Activated T-cell treated with anti-CD3 and anti-CD28 coated beads for 1 hour (primary cell): ENCODE measurements at places on chromosomes 4 and X.

GRCh38 chr4:77078401-77078800 is 2.6 kb upstream of the CCNI start:
- no peak for DNase-seq

DNA sequence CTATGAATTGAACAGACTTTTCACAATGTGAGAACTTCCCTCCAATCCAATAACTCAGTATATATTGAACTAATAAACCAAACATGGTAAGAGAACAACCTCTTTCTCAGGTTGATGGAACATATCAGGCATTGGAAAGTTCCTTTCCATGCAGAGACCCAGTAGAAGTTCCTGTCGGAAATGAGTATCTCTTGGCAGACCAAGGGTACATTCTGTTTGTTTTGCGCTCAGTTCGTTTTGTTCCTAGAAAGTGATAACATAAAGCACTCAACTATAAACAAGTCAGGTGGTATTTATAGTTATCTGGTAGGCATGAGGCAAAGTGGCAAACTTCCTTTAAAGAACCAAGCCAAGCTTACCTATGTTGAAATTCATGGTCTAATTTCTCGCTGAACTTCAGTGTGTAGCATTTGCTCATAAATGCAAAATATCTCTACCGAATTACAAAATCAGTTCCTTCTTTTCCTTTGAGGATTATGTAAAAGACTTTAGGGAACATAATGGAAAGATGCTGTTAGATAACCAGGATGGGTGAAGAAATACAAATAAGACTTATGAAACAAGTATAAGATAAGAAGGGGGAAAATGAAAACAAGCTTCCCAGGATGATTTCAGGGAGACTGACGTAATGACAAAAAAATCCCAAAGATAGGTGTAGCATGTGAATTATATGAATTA is 120.3 kb downstream of the ARHGAP24 start:
- no peak for DNase-seq

DNA sequence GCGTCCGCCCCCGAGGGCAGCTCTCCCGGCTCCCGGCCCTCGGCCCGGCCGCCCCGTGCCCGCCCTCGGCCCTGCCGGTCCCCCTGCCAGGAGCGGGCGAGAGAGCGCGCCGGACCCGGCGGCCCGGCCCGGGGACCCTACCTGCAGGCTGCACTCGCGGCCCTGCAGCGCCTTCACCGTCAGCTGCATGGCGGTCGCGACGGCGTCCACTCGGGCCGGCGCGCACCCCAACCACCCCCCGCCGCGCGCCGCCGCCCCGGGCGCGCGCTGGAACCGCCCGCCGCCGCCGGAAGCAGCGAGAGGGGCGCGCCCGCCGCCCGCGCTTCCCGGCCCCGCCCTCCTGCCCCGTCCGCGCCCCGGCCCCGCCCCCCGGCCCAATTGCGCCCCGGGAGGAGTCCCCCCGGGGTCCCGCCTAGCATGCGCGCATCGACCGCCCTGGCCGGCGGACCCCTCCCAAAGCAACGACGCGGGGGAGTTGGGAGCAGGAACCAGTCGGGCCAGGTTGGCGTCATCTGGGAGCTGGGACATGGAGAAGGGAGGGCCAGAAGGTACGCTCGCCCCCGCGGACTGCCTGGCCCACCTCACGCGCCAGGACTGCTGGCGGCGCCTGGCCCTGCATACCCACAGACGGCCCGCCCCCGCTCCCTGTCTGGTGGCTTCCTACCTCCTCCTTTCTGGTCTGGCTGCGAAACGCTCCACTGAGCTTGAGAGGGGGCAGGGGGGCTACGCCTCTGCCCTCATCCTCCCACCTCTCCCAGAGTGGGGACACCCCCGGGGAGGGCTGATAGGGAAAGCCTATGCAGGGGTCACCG is at the start of gene UBL4A:
TSS of gene UBL4A (minus strand) at position 220 of the 812 bp plus-strand sequence. CDS start at position 189, 31 bp downstream.
- DNase-seq, result peak; percentile 41

DNA sequence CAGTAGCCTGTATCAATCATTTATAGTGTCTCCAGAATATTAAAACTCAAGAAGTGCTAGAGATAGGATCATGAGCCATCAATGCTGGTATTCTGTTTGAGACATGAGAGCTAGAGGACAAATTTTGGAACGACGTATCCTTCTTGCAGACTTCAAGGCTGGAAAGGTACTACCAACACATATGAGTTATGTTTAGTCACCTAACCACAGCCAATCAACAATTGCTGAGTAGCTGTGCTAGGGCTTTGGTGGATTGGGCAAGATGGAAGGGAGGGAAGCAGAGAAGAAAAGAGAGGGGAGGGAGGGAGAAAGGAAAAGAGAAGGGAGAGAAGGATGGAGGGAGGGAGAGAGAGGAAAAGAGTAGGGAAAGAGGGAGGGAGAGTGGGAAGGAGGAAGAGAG is 21.6 kb upstream of the RAI2 start:
- DNase-seq, result no peak

GRCh38 chr4:127509155-127509554 is 123.6 kb upstream of the INTU start:
- DNase-seq, result no peak

- DNase-seq, result no peak
Measured at GRCh38 chrX:828411-828959, 197.9 kb downstream of the SHOX start.

GRCh38 chr4:7867701-7868435 is 71.8 kb downstream of the AFAP1 start:
- no peak for DNase-seq

GRCh38 chr4:87975466-87975865 is at the start of gene SPP1:
SPP1 (plus strand) TSS chr4:87975714; CDS start chr4:87976896, 1,182 bp downstream.
- no peak for DNase-seq

- no peak for DNase-seq
Measured at GRCh38 chrX:22155126-22155525, 117.6 kb upstream of the CBLL2 start.

- DNase-seq, result no peak
Measured at GRCh38 chr4:8439914-8440491, 520 bp downstream of the ACOX3 start.

- no peak for DNase-seq
Measured at GRCh38 chr4:101862595-101862994, 72.1 kb downstream of the BANK1 start.

DNA sequence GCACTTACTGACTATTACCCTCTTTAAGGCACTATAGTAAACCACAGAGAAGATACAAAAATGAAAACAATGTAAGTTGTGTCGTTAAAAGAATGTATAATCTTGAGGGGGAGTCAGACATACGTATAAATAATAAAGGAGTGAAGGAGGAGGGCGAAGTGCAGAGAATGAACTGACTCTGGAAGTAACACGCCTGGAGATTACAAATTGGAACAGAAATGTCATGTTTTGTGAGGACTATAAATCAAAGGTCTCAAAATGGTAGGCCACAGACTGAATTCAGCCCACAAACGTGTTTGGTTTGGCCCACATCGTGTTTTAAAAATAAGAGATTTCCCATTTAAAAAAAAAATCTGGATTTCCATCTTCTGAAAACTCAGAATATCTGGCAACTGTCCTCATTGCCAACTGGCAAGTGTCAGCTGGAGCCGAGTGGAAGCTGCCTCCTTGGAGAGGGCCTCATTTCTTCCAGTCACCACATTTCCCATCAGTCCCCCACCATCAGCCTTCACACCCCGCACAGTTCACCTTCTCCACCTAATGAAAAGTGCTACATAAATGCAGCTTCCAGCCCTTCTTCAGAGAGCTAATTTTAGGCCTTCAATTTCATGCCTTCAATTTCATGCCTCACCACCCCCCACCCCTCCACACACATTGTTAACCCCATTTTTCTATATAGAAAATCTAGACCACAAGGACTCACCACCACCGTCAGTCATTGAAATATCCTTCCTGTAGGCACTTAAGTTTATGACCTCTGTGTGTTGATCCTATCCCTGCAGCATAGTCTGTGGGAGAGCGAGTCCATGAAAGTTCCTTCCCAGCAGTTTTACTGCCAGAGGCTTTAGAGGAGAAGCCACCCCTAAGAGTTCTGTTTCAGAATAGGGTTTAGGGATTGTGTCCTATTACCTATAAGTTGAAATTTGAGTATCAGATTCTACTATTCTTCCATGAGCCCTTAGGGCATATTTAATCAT is 32.0 kb upstream of the COL25A1 start:
- DNase-seq, result no peak

DNA sequence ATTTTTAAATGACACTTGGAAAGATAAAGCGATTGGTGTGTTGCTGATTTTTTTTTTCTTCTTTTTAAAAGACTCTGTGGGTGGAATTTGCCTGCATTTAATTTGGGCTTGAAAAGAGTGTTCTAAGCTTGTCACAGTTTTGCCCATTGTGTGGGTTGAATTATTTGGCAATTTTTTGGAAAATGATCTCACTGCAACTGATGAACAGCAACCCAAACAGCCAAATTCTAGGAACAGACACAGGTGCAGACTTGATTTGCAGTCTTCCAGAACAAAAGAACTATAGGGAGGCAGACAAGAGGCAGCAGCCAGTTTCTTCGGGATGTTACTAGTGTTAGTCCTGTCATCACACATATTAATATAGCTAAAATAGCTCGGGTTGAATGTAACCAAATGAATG is 40.5 kb downstream of the CASP6 start:
- no peak for DNase-seq

- no peak for DNase-seq
Measured at GRCh38 chr4:159296061-159296460, 193.2 kb downstream of the RAPGEF2 start.

DNA sequence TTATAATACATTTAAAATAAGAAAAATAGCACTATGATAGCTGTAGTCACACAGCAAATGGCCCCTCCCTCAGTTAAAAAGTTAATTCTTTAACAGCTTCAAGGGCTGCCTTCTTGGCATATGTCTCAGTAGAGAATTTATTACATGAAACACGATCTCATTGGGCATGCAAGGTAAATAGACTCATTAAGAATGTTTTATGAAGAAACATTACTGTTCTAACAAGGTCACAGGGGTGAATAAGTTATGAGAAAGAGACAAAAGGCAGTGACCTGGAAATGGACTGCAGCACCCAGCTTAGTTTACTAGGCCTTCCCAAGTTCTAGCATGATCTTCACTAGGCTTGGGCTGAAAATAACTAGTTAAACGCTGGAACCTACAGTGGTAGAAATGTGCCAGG is 277.7 kb downstream of the NR3C2 start:
- DNase-seq, result no peak

DNA sequence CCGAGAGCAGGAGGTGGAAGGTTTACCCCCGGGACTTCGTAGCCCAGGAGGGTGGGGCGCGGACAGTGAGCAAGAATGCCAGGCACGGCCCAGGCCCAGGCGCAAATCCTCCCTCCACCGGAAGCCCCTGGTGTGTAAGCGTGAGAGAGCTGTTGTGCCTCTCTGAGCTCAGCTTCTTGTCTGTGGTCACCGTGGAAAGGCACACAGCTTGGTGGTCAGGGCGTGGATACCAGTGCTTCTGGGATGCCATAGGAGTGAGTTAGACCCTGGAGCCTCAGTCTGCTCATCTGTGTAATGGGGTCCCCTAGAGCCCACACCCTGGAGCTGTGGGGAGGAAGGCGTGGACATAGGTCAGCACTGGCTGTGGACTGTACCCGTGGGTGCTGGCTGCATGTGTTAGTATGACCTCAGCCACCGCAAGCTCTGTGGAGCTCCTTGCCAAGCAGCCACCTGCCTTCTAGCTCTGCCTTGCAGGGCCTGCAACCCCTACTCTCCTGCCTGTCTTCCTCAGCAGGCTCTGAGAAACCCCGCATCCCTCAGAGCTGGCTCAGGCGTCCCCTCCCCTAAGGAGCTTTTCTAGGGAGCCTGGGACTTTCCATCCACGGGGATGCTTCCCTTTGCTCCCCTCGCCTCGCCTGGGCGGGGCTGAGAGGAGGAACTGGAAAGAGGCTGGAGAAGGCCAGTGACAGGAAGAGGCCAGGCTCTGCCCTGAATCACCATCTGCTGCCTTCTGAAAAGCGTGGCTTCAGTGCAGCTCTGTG is 28.0 kb upstream of the AFAP1 start:
- DNase-seq, result no peak

- DNase-seq, result no peak
Measured at GRCh38 chr4:78168029-78168428, 110.9 kb downstream of the FRAS1 start.

DNA sequence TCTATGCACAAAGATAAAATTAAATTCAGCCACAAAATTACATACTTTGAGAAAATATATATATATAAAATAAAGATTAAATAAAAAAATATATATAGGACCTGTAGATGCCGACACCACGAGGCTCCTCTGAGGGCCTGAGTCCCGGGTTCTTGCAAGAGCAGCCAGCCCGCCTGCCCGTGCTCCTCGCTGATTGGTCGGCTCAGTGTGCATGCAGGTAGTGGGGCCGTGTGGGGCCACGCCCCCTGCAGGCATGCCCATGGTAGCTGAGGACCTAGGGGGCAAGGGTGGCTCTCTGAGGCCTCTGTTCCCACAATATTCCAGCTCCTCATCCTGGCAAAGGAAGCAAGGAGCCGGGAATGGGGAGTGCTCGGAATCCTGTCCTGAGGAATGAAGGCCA is 80.5 kb upstream of the AMELX start:
- DNase-seq, result no peak

GRCh38 chrX:46961574-46962283 is 49.5 kb downstream of the JADE3 start:
- DNase-seq, result no peak

DNA sequence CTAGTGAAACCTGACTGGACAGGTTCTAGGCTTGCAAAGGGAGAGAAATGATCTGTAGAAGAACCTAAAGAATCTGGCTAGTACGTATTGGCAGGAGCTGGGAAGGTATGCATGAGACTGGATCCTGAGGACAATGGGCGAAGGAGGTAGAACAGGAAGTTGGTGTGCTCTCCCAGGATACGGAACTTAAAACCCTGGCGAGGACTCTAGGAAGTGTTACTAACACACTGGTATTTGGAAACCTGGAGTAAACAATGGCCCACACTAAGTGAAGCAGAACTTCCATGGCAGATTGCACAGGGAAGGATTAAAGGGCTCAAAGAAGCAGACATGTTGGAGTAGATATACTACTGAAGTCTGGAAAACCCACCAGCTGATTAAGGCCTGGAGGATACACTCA is 9.1 kb downstream of the SYN1 start:
- no peak for DNase-seq

DNA sequence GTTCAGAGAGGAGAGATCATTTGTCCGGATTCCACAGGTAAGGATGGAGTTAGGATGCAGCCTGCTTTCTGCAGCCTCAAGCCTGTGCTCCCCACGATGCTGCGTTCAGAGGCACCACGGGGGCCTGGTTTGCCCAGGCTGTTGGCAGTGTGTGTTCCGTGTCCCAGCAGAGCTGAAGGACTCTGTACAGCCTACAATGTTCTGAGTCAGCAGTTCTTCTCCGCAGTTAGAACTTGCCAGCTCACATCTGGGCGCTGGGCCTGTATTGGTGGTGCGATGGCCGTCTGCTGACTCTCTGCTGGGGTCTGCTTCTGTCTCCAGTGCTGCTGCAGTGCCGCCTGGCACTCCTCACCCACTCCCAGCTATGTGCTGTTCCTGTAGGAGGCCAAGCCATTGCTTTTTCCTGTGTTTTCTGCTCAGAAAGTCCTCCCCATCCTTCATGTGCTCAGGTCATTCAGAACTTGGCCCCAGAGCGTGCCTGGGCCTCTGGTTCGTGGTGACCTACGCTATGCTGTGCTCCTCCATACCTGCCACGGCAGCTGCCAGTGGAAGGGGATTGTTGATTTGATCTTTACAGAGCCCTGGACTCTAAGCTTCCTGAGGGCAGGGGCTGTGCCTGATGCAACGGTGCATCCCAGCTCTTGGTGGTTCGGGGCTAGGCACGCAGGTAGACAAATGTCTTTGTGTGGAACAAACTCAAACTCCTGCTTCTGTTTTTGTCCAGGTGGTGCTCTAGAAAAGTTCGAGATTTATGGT is 42.6 kb upstream of the TADA2B start:
- DNase-seq, result no peak

GRCh38 chrX:27840881-27841280 is 33.1 kb downstream of the MAGEB10 start:
- no peak for DNase-seq

GRCh38 chrX:31546126-31546525 is 474.3 kb upstream of the FTHL17 start:
- no peak for DNase-seq
